Endodermal cell (in vitro differentiated cells): ENCODE measurements at places on chromosomes 11 and 22. TPM values are rescaled to one million over a fixed set of nuclear protein-coding genes. Genes with fewer than 3 reads are reported as not detected.

Gene MMP7
- not detected in 3 replicates for total RNA-seq

Gene CREB3L1
- total RNA-seq: 9.9 and 12.3 TPM in 2 replicates

Gene SCGB1D2
- not detected in 2 replicates for total RNA-seq

Gene ZNRF3
- total RNA-seq: 14.2 and 15.8 TPM in 2 replicates

Gene OR56A5
- total RNA-seq: not detected in 3 replicates

Gene HBG2
- 0.59 TPM in 1 of 2 replicates, not detected in the other for total RNA-seq
